Activated naive CD8-positive, alpha-beta T cell treated with anti-CD3 and anti-CD28 coated beads, Interleukin-2, amount 10 ng/mL, durations not matched to agents 7 days and 5 days (primary cell): ENCODE measurements at places on chromosomes 16 and 17. TPM values are rescaled to one million over a fixed set of nuclear protein-coding genes. Genes with fewer than 3 reads are reported as not detected.

Gene B3GNT9
- total RNA-seq, result 9.0 TPM

GRCh38 chr17:81601525-81602120, 35.3 kb downstream of the NPLOC4 start:
- DNase-seq, result no peak

Gene LRRC3C
- not detected for total RNA-seq

DNA sequence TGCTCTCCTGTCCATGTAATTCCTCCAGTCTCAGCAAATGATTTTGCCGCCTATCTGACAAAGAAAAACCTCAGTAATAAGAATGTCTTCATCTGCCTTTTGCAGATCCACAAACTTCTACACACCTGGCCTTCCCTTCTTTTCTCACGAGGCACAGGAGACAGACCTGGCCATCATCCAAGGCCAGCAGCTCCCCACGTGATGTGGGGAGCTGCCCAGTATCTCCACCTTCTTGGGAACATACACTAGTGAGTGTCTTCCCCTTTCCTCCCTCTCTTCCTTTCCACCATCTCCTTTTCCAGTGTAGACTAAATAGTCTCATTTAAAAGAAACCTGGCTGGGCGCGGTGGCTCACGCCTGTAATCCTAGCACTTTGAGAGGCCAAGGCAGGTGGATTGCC, 274.4 kb downstream of the CEP112 start:
- no peak for DNase-seq
